ENCODE measurements at places on chromosomes 16 and 17.

DNA sequence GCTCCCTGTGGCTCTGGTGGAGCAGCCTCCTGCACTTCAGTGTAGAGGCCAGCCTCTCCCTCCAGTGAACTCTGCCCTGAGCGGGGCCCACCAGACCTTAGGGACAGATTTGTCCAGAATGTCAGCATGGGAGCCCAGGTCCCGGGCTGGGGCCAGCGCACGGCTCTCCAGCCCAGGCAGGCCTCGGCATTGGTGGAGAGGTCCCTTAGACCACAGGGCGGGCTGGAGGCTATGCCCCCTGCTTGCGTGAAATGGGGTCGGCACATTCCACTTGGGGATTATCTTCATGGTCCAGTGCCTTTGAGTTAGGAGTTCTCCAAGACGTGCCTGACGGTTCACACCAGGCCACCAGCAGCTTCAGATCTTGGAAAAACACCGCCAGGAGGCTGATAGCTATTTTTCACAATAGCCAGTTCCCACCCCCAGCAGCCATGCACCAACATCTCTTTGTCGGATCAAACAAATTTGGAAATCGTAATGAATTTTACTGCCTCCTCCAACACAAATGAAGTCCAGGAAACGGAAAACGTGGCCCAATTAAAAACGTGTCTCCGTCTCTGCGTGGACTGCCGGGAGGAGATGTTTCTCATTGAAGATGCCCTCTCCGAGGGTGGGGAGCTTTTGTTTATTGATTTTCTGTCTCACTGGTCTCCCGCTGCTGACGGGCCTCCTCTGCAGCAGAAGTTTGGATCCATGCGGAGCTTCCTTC, 110.0 kb upstream of the CIBAR2 start:
- DNase-seq: no peak

- no peak for DNase-seq
Observed at GRCh38 chr16:74603848-74604247, 3.1 kb downstream of the GLG1 start.

GRCh38 chr17:38415250-38416194, 12.7 kb upstream of the ARHGAP23 start:
- no peak for DNase-seq

DNA sequence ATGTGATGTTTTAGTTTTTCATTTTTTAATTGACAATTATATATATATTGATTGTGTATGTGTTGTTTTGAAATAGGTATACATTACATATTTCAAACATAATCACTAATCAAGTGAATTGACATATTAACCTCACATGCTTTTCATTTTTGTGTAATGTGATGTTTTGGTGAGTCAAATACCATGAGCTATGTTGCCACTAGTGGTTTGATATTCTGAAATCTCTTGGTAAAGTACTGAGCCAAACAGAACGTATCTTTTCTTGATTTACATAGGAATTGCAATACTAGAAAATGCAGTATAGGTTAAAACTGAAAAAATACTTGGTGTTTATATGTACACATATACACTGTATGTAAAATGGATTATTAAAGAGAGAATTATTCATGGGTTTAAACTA, 65.2 kb upstream of the SIAH1 start:
- no peak for DNase-seq

DNA sequence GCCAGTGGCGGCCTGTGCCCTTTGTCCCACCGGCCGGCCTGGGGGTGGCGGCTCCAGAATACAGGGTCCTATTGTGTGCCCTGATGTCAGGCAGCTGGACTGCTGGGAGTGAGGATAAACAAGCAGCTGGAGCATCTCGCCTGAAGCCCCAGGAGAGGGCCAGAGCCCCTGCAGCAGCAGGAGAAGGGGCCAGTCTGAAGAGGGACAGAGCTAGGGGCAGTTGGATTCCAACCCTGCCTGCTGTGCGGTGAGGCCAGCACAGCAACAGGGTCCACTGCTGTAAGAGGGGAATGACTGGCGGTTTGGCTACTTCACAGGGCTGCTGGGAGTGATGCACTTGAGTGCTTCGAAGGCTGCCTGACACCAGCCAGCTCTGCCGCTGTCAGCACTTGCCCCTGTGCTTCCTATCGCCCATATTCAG, 25.0 kb downstream of the RAB11FIP4 start:
- no peak for DNase-seq

- DNase-seq: peak; percentile 60
Observed at GRCh38 chr17:37490022-37490587, 414 bp downstream of the DUSP14 start.

GRCh38 chr17:80389011-80389995, 25.7 kb upstream of the ENDOV start:
- no peak for DNase-seq

GRCh38 chr17:559551-560431, 154.8 kb downstream of the VPS53 start:
- DNase-seq: no peak

GRCh38 chr17:4901648-4902344, 1.1 kb downstream of the CHRNE start:
- DNase-seq: no peak

- DNase-seq: no peak
Observed at GRCh38 chr17:35167666-35168065, 20.0 kb downstream of the UNC45B start.

DNA sequence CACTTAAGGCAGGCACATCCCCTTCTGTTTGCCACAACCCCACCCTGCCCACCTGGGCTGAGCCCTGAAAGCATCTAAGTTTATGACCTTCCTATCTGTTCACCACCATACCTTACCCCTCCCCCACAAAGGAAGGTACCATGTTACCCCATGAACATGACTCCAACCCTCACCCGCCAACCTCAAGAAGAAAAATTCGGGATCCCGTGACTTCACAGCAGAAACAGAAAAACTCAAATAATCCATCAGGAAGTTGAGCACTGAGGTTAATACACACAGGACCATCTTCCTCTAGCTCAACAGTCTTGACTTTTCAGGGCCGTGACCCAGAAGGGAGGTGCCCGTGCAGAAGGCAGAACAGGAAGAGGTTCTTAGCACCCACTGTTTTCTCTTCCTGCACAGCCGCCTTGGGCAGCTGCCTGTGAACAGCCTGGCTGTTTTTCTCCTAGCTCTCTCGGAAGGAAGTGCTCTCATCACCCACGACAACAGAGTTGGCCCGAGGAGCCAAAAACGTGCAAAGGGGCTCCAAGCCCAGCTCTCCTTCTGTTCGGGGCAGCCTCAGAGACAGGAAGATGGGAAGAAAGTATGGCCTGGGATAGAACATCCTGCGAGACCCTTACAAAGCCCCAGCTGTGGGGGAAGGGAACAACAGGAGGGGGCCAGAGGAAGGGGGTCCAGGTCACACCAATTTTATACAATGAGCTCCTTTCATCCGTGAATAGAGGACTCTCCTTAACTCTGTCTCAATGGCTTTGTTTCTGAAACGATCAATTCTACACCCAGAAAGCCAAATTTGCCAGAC, 101.1 kb downstream of the XYLT1 start:
- DNase-seq: peak; percentile 70
